HT-29 (cell line): ENCODE measurements at places on chromosomes 5 and 9. TPM values are rescaled to one million over a fixed set of nuclear protein-coding genes. Genes with fewer than 3 reads are reported as not detected.

NUTM2F gene
- not detected in 2 replicates for total RNA-seq

HTR4 gene
- 0.15 TPM in 1 of 2 replicates, not detected in the other for total RNA-seq

GPX8 gene
- 0.37 and 0.94 TPM in 2 replicates for total RNA-seq

ACTBL2 gene
- 0.16 and 0.51 TPM in 2 replicates for total RNA-seq

EFNA5 gene
- total RNA-seq: 4.9 and 5.9 TPM in 2 replicates

NEURL1B gene
- total RNA-seq: 0.26 and 0.79 TPM in 2 replicates
